ENCODE measurements at places on chromosomes 2 and 18. TPM values are rescaled to one million over a fixed set of nuclear protein-coding genes. Genes with fewer than 3 reads are reported as not detected.

HOXD9 gene
- total RNA-seq, result 2.5 TPM

SELENOI gene
- total RNA-seq, result 33.2 TPM

OTOS gene
- 0.34 TPM for total RNA-seq

PTH2R gene
- total RNA-seq, result not detected

DCDC2C gene
- total RNA-seq, result not detected

ZSWIM2 gene
- not detected for total RNA-seq

SOX11 gene
- 11.2 TPM for total RNA-seq

TNFRSF11A gene
- 3.5 TPM for total RNA-seq

KIF1A gene
- 16.2 TPM for total RNA-seq

CENPA gene
- total RNA-seq, result 27.9 TPM

APCDD1 gene
- 0.23 TPM for total RNA-seq

ASB1 gene
- 86.3 TPM for total RNA-seq

SERPINB3 gene
- not detected for total RNA-seq

CRACDL gene
- total RNA-seq, result 1.3 TPM

C1QL2 gene
- total RNA-seq, result not detected

ADRA2B gene
- 0.42 TPM for total RNA-seq

MAPRE2 gene
- total RNA-seq, result 14.6 TPM

ZNF521 gene
- total RNA-seq, result 8.5 TPM

CKAP2L gene
- 25.5 TPM for total RNA-seq
